GM12892 (cell line): ENCODE measurements at places on chromosomes 7 and 10.
A peak's percentile ranks its signal among the peaks of the same experiment; 100 is the strongest.

DNA sequence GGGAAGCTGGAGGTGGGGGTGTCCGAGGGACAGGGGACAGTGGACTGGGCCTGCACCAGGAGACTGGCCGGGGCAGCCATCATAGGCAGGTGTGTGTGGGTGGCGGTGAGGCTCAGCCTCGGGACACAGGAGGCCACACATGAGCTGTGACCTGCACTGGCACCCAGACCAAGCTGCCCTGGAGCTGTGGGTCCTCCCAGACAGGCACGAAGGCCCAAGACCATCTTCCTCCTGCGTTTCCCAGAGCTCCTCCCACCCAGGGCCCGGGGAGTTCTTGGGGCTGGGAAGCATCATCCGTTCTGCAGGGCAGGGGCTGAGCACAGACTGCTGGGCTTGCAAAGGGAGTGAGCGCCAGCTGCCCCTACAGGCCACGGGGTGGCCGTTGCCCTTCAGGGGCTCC is 87.4 kb downstream of the PDGFA start:
- no peak for DNase-seq

DNA sequence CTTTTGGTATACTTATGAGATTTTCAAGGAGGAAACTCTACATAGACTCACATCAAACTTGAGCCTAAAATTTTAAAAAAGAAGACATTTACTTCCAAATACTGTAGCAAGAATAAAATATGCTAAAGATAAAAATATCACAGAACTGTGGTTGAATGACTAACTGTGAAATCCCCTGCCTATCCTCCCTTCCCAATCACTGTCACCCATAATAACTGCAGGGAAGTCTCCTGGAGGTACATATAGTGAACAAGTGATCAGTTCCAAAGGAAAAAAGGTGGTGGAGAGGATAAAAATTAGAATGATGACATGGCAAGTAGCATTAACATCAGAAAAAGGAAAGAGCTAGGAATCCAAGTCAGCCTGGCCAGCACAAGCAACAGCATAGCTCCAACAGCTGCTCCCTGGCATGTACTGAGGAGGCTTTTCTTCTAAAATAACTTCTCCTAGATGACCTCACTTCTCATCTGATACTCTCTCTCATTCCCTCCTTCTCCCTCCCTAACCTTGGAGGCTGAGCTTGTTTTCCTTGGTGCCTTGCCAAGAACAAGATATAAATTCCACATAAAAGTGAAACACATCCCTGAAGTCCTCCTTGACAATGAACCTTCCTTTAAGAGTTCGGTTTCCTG is 124.0 kb downstream of the IQUB start:
- DNase-seq = no peak

GRCh38 chr10:24174014-24174413 is 34.9 kb upstream of the KIAA1217 start:
- no peak for DNase-seq

GRCh38 chr10:47025253-47025539 is 114.0 kb downstream of the PTPN20 start:
- DNase-seq = no peak

GRCh38 chr7:100127866-100128636 is 1.3 kb downstream of the MBLAC1 start:
- no peak for DNase-seq

- no peak for DNase-seq
These were observed 97.9 kb upstream of the IL6 start for GRCh38 chr7:22629056-22629455.

GRCh38 chr10:89357975-89358374 is 19.9 kb upstream of the IFIT1B start:
- no peak for DNase-seq

GRCh38 chr7:94834359-94834758 is 73.0 kb upstream of the PPP1R9A start:
- DNase-seq = no peak

DNA sequence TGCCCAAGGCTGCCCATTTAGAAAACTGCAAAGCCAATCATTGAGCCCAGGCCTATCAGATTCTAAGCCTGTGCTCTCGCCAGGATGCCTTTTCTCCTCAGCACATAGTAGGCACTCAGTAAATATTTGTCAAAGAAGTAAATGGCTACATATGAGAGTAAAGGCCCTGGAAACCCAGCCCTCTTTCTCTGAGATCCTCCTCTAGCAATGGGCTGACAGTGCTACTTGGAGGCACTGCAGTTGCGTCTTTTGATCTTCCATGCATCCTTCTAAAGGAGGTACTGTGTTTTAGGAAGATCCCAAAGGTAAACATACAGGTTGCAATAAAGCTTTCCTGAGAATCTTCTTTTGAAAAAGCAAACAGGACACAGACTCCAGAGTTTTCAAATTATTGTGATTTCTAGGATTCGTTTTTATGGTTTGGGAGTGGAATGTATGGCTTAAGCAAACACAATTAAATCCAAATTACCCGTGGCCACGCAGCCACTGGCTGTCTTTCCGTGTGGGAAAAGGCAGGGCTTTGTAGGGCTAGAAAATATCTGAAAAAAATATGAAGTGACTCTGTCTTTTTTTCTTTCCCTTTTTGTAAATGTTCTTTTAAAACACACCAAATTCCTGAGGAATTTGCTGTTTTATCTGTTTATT is 151.3 kb upstream of the BMPER start:
- DNase-seq = no peak

DNA sequence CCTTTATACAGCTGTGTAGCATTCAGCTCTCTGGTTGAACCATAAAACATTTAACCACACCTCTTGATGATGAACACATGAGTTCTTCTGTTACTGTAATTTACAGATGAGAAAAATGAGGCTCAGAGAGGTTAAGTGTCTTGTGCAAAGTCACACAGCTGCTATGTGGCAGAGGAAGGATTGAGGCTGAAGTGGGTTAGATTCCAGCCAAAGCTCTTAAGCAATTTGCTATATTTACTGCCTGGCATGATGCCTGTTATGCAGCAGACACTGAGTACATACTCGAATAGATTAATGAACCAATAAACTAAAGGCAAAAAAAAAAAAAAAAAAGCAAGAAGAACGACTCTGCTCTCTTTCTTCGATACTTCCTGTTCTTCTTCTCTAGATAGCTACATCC is 35.7 kb downstream of the GFRA1 start:
- no peak for DNase-seq

GRCh38 chr7:151825721-151826120 is 51.2 kb downstream of the PRKAG2 start:
- DNase-seq = no peak

DNA sequence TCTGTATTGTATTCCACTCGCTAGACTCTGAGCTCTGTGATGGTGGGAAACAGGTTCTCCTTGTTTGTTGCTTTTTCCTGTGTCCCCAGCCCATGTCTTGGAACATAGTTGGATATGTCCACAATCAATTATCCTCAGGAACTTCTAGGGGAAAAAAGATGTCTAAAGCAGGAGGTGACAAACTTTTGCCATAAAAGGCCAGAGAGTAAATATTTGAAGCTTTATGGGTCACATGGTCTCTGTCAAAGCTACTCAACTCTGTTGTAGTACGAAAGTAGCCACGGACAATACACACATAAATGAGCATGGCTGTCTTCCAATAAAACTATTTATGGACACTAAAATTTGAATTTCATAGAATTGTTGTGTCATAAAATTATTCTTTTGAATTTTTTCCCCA is 220.5 kb downstream of the CHCHD3 start:
- no peak for DNase-seq

GRCh38 chr7:131498237-131498885 is 58.1 kb downstream of the PODXL start:
- DNase-seq = no peak

- no peak for DNase-seq
These were observed 2.5 kb downstream of the ARHGAP12 start for GRCh38 chr10:31926160-31926559.

GRCh38 chr10:122140461-122140902 is 130.6 kb upstream of the BTBD16 start:
- DNase-seq = no peak

GRCh38 chr7:158949359-158949758 is 93.0 kb downstream of the DYNC2I1 start:
- no peak for DNase-seq

GRCh38 chr7:16028103-16028502 is 341.6 kb upstream of the MEOX2 start:
- no peak for DNase-seq

DNA sequence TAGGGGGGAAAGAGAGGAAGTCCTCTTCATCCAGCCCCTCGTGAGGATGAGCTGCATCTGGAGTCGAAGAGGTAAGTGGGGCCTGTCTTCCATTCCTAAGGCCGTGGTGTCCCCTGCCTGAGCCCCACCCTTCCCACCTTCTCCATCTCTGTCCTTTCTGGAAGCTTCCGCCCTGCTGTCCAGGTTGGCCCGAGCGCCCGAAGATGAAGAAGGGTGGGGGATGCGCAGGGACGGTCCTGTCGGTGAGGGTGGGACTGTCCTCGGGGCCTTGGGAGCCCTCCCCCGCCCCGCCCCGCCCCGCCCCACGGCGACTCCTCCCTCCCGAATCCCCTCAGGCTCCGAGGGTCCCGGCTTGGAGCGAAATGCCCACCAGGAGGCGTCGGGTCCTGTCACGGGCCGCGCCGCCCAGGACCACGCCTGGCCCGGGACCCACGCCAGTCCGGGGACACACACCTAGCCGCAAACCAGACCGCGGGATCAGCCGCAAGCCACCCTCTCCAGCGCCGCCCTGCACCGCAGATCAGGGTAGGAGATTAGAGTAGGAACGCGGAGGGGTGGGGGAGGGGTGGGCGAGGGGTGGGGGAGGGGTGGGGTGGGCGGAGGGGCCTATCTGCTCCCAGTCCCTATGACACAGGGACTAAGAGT is 15.3 kb downstream of the GPRIN2 start:
- DNase-seq = no peak

- DNase-seq = no peak
These were observed 50.8 kb upstream of the PHYHIPL start for GRCh38 chr10:59125666-59126065.

DNA sequence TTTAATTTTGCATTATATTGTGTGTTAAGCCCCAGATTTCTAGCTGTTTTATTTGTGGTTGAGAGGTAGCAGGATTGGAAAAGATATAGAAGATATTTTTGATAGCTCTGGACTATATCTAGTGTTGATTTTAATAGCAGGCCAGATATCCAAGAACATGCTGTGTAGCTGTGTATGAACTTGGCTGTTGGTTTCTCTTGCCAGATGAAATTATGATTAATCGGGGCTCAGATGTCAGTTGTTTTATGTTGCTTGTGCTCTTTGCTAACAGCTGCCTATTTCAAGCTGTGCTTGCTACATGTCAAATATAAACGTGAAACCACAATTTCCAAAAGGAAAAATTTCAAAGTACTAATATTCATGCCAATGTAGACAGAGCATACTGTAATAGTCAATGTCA is 141.1 kb downstream of the GRM3 start:
- no peak for DNase-seq

- DNase-seq = no peak
These were observed 51.4 kb downstream of the BTAF1 start for GRCh38 chr10:91974960-91975359.

GRCh38 chr10:86851328-86852207 is 95.1 kb downstream of the BMPR1A start:
- DNase-seq = no peak

DNA sequence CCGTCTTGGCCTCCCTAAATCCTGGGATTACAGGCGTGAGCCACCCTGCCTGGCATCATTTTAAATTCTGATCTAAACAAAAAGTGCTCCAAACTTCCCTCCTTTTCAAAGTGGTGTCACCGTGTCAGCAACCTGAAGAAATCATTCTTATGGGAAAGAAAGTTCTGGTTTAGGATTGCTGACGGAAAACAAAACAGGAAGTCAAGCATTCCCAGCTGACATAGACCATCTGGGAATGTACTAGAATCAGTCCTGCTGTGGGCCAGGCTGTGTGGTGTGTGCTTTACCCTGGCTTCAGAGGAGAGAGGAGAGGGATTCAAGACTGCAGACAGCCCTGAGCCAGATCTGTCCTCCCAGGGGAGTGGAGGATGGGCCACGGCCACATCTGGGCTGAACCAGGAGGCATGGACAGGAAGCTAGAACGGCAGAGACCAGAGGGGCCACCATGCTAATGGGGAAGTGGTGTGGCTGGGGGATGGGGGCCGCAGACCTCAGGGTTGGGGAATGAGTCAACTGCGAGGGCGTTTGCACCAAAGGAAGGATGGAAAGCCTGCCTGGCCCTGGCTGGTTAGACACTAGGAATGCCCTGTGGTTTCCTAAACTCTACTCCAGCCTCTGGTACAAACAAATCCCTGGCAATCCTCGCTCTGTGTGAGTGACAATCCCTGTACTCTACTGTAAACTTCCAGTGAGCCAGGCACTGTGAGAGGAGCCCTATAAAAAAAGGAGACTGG is 16.7 kb upstream of the CLIP2 start:
- peak; percentile 86 for DNase-seq

DNA sequence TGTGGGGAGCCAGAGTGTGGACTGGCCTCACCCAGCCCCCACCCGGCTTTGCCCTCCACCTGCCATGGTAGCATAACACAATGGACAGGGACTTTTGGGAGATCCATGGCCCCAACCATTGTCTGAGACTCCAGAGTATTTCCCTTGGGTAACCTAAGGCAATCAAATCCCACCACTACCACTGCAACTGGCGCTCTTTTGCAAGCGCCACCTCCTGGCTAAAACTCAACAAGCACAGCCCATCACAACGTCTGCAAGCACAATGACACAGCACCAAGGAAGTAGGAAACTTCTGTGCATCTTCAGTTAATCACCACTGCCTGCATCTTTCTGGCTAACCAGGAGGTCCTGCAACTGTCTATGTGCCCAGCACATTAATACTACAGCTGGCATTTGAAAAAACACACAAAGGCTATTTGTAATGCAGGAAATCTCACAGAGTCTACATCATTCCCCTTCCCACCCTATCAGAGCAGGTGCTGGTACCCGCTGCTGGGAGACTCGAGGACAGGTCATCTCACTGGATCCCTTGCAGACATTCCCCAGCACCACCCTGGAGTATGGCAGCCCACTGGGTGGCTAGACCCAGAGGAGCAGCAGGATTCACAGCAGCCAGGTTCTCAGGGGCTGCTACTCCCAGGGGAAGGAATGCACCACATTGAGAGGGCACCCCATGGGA is 27.7 kb downstream of the ANKRD26 start:
- no peak for DNase-seq

DNA sequence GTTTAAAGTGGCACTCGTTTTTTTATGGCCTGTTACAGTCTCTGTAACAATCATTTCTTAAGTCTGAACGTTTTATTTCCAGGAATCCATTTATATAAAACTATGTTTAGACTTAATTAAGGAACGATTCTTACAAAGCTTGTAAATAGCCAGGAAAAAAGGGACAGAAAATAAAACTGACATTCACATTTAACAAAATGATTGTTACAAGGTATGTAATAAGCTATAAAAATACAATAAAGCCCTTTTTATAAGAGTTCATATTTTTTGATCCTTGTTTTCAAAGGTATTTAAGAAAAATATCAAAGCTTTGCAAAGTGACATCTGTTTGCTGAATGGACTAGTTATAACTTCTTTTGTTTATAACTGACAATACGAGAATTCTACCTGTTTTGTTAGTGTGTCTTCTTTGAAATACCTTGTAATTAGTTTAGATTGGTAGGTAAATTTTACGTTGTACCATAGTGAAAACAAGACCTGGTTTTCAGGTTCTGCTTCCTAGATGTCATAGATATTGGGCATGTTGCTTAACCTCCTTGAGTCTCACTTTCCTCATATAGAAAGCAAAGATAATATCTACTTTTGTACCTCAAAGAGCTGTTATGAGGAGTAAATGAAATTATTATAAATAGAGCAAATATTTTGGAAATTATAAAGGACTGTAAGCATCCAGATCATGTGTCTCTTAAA is 25.8 kb downstream of the BTRC start:
- DNase-seq = no peak

GRCh38 chr7:127726476-127726875 is 74.5 kb downstream of the SND1 start:
- DNase-seq = no peak

GRCh38 chr7:111931016-111931517 is 275.1 kb downstream of the DOCK4 start:
- no peak for DNase-seq
